ENCODE measurements at places on chromosomes 4 and X.

DNA sequence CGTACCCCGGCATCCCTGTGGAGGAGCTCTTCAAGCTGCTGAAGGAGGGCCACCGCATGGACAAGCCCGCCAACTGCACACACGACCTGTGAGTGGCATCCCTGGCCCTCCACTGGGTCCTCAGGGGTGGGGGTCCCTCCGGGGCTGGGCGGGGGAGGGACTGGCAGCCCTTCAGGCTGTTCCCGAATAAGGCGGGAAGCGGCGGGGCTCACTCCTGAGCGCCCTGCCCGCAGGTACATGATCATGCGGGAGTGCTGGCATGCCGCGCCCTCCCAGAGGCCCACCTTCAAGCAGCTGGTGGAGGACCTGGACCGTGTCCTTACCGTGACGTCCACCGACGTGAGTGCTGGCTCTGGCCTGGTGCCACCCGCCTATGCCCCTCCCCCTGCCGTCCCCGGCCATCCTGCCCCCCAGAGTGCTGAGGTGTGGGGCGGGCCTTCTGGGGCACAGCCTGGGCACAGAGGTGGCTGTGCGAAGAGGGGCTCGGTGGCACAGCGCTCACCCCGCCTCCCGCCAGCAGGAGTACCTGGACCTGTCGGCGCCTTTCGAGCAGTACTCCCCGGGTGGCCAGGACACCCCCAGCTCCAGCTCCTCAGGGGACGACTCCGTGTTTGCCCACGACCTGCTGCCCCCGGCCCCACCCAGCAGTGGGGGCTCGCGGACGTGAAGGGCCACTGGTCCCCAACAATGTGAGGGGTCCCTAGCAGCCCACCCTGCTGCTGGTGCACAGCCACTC, 13.7 kb downstream of the FGFR3 start:
- no peak for DNase-seq

DNA sequence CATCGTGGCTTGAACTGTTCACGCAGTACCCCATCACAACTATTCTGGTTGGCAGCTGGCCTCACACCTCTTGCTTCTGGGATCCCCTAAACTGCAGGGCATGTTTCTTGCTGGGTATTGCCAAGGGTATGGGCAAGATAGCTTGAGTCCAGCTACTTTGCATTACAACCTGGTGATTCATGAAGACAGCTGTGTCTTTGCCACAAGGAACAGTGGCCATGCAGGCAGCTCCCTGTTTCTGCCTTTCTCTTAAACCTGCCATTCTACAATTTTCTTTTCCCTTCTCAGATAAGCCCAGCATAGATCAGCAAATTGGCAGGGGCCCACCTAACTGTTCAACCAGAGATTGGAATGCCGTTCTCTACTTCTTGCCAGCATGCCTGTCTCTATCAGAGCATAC, 42.8 kb downstream of the TENM3 start:
- no peak for DNase-seq

DNA sequence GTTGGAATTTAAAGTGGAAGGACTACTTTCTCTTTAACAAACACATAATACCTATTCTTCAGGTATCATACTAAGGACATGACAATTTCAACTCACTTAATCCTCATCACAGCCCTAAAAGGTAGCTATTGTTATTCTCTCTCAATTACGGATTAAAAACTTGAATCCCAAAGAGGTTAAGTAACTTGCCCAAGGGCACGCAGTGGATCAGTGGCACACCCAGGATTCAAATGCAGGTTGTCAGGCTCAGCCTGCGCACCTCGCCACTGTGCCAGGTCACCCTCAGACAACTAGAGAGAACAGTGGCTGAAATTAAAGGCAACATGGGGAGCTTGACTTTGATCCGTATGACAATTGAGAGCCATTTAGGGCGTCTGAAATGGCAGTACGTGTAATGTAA, 67.6 kb downstream of the MFAP3L start:
- no peak for DNase-seq

GRCh38 chr4:127249767-127250108, 383.0 kb upstream of the INTU start:
- DNase-seq, result no peak

GRCh38 chrX:19704132-19704531, 183.3 kb downstream of the SH3KBP1 start:
- no peak for DNase-seq

- DNase-seq, result no peak
Measured at GRCh38 chr4:175127314-175127713, 209.2 kb downstream of the ADAM29 start.

DNA sequence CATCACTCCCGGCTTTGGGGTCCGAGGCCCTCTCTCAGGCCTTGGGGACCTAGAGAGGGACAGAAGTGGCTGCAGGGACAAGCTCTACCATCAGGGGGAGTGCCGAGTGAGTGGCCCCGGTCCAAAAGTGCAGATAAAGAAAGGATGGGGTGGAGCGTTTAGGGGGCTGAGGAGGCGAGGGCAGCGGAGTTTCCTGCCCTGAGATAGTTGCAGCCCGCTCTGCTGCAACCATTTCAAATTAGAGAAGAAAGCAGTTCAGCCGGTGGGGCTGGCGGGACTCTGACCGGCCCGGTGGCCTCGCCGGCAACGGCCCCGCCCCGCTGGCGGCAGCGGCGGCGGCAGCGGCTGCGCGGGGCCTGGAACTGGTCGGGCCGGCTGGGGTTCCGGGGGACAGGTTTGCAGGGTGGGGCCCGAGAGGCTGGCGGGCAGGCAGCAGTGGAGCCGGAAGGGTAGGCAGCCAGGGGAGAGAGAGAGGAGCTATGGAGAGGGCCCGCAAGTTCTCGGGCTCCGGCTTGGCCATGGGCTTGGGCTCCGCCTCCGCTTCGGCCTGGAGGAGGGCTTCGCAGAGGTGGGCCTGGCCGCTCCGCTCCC, 7.6 kb downstream of the DLG3 start:
- no peak for DNase-seq

- no peak for DNase-seq
Measured at GRCh38 chrX:132407691-132408090, 81.1 kb downstream of the MBNL3 start.

DNA sequence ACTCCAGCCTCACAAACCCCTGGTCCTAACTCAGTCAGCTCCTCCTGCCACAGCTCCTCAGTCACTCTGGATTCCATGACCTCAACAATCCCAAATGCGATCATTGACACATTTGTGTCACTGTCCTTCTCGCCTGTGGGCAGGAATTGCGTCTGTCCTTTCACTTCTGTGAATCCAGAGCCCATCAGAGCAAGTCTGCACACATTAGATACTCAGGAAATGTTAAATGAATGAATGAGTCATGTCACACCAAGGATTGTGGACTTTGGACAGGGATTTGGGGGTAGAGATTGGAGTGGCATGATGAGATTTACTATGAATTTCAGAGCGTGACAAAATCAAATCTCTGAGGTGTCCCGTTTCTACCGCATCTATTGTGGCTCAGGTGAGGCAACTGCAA, 11.8 kb upstream of the CLDN24 start:
- no peak for DNase-seq

All from HS-27A (cell line).